ENCODE measurements at places on chromosomes 3 and 15. TPM values are rescaled to one million over a fixed set of nuclear protein-coding genes. Genes with fewer than 3 reads are reported as not detected.
A peak's percentile ranks its signal among the peaks of the same experiment; 100 is the strongest.

- DNase-seq, result peak; percentile 79
Observed at GRCh38 chr15:85318048-85318731, 62.2 kb upstream of the AKAP13 start.

DNA sequence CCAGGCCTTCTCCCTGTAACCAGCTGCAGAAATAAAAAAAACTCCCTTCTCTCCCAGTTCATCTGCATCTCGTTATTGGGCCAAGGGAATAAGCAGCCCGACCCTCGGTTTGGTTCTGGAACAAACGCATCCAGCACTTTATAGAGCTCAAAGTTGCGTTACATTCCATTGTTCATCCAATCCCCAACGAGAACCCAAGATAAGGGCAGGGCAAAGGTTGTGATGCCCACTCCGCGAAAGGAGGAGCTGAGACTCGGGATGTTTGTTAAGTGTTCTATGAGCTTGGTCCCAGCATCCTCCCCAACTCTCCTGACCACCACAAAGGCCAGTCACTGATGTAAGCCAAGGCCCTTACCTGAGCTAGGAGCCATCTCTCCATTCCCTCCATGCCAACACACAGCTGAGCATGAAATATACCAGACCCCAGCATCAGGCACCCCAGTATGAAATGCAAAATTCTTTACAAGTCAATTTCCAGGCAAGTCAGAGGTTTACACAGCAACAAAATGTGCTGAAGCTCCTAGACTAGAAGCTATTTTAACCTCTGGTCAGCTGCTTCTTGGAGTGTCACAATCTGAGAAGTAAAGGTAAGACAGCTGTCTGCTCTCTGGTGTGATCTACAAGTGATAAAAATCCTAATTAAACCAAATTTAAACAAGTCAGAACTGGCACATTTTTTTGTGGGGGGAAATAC is 17.9 kb downstream of the CCDC12 start:
- DNase-seq, result no peak

DNA sequence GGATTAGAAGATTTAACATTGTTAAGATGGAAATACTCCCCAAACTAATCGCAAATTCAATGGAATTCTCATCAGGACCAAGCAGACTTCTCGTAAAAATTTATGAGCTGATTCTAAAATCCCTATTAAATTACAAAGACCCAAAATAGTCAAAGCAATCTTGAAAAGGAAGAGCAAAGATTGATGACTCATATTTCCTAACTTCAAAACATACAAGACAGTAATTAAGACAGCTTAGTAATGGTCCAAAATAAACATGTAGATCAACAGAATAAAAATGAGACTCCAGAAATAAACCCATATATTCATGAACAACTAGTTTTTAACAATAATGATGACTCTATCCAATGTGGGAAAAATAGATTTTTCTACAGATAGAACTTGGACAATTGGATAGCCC is 148.7 kb downstream of the SI start:
- no peak for DNase-seq

DNA sequence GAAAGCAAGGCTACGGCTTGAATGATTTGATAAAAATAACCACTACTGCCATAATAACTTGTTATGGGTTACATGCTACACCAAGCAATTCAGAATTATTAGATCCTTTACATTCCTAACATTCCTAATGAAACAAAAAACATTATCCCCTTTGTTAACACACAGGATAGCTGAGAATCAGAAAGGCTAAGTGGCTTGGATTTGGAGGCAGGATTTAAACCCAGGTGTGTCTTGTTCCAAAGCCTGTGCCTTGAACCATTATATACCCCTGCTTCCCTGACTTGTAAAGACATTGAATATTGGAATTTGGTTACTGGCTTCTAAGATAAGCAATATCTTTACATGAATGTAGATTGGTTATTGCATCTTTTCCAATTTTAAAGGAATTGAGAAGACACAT is 417.1 kb upstream of the GOLIM4 start:
- no peak for DNase-seq

Gene NPAP1
- total RNA-seq, result 0.16 TPM

- no peak for DNase-seq
Observed at GRCh38 chr3:45319231-45319995, 69.0 kb upstream of the LARS2 start.

DNA sequence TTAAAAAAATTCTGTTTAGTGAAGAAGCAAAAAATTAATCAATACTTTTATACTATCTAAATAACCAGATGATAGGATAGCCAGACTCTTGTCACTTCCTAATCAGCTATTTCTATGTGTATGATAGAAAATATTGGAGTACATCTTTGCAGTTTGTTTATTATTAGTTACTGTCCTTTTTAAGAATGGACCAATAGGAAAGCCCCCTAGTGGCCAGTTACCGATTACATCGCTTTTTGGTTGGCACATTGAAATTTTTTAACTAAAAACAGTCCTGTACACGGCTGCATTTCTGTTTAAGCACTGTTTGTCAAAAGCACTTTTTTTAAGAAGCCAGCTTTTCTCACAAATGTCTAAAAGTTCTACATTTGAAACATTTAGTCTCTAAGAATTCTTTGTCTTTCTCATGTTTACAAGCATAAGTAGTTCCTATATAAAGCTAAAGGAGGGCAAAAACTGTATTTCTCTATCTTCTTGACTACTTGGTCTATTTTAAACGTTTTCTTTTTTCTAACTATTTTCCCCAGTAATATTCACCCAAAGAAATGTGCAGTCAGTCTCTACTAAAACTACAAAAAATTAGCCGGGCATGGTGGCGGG is 253.2 kb upstream of the LRTM1 start:
- DNase-seq, result peak; percentile 76

DNA sequence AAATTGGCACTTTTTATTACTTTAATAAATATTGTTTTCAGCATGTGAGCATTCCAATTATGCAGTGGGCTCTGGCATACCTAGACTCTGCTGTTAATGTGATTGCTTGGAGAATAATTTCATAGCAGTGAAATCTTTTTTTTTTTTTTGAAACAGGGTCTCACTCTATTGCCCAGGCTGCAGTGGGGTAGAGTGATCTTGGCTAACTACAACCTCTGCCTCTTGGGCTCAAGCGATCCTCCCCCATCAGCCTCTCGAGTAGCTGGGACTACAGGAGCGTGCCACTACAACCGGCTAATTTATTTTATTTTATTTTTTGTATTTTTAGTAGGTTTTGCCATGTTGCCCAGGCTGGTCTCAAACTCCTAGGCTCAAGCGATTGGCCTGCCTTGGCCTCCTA is 14.6 kb upstream of the CORO2B start:
- no peak for DNase-seq

Measured in fibroblast of the aortic adventitia (primary cell).